ENCODE measurements at places on chromosomes 1 and 21.
A peak's percentile ranks its signal among the peaks of the same experiment; 100 is the strongest.

DNA sequence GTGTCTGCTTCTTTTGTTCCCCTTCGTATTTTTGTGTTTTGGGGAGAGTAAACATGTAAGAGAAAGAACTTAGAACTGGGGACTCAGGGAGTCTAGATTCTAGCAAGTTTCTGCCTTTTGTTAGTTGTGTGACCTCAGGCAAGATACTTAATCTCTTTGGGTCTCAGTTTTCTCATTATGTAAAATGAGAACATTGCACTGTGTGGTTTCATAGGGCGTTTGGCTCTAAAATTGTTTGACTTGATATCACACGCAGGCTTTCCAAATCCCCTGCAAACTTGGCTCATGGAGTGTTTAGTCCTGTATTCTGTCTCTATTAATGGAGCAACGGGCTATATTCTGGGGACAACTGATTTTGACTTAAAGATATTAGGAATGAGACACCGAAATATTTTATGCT is 57.7 kb downstream of the NTNG1 start:
- DNase-seq = no peak

DNA sequence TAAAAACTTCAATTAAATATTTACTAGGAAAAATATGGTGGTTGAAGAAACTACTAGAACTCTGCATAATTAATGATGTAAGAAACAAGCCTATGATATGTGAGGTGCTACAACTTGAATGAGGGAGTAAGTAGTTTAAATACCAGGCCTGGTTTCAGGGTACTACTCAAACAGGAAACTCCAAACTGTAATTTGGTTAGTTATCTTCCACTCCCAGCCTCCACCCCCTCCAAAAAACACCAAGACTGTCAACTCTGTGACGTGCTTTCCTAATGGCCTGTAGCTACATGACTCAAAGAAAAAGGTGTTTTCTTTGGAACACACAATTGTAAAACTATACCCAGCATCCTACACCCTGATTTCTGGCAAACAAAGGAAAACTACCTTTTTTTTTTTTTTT is 55.9 kb upstream of the RCC1 start:
- peak; percentile 18 for DNase-seq

- no peak for DNase-seq
Observed at GRCh38 chr1:178530037-178530402, 17.1 kb downstream of the TEX35 start.

DNA sequence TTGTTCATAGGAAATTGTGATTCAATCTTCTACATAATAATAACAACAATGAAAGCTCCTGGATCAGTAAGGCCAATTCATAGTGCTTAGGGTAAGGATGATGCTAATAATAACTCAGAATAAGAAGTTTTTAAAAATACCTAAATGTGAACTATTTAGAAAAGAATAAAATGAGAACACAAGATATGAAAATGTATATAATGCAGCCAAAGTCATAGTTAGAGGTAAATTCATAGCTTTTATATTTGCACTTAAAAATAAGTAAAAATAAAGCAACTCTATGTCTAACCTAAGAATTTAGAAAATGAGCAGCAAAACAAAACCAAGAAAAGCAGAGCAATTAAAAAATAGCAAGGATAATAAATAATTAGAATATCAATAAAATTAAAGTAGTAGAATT is 43.5 kb upstream of the JUN start:
- DNase-seq = no peak

- no peak for DNase-seq
Observed at GRCh38 chr1:15598436-15598835, 13.6 kb upstream of the AGMAT start.

DNA sequence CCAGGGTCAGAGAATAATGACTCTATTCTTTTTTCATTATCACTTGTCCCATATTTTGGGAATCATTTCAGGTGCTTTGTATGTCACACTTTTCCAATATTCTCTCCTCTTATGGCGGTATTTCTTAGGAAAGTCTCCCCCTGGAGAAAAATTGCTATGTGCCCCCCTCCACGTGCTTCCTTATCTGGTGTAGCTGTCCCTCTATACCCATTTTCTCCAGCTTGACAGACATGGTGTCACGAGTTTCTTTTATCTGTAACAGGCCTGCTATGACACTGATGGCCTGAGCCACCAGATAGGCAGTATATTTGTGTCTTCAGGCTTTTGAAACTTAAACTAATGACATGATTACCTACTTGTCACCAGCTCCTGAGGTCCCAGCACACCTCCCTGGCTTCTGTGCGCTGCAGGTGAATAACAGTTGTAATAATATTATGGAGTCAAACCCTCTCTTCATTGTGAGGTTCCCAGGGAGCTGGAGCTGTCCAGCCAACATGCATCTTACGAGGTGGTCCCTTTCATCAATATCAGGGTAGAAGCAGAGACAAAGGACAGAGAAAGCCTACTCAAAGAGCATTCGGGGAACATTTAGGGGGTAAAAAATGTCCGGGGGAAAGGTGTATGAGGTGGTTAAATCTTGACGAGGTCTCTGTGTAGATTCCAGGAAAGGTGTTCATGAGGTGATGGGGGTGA is 71.2 kb upstream of the DUSP10 start:
- DNase-seq = no peak

Data from GM12864 (cell line).